ENCODE measurements at places on chromosomes 7 and 10.

DNA sequence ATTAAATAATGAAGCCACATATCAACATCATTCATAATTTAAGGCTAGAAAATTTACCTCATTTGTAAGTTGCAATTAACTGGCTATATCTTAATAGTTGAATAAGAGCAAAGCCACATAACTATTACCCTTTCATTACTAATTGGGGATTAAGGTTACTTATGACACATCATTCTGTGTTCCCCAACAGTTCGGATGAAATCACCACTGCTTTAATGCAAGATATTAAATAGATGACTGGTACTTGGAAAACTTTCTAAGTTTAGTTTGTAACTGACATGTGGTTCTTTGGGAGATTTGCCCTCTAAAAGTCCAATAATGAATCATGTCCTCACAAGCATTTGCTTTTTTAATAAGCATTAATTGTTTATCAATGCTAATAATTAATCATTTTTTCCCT is 109.1 kb downstream of the MTERF1 start:
- no peak for DNase-seq

DNA sequence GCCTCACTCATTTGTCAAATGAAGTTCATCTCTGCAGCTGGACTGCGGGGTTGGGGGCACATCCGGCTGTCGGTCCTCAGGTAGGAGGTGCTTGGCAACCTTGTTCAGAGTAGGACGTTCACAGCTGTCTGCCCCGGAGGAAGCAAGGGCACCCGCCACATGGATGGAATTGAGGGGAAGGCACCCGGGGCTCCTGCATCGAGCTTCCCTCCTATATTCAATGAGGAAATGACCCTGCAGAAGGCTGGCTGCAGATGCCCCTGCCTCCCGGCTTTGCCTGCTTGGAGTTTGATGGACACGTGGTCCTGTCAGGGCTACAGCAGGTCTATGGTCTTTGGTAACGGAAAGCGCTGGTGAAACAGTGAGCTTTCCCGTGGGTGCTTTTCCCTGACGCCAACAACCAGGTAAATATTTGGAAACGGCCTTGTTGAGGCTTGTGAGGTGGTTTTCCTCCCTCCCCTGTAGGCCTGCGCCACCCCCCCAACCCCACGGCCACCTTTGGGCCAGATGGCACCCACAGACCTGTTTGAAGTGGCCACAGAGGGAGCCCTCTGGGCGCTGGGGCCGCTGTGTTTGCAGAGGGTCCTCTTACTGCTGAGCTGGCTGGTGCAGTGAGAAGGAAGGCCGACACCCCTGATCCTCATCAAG is 32.9 kb downstream of the HTRA1 start:
- no peak for DNase-seq

DNA sequence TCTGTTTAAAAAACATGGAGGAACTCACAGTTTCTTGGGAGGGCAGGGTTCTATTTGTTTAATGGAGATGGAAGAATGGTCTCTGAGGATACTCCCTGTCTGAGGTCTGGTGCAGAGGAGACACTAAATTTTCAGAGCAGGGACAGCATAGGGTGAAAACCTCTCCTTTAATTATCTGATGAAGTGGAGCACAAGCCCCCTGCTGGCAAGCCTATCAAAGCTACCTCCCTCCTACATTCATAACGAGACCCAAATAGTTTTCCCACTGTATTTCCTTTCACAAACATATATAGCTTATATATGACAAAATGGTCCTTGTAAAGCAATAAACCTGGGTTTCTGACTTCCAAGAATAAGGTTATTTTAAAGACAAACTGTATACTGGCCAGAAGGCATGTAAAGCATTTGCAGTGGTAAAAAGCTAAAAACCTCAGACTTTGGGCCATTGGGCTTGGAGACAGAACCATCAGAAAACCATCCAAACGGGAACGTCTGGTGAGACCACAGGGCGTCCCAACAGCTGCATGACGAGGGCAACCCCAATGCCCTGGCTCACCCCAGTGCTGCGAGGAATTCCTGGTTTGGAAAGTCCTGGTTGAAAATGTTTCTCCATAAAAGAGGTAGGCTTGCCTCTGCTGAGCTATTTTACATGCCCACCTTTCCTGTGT is 201.3 kb downstream of the FANK1 start:
- DNase-seq, result no peak

DNA sequence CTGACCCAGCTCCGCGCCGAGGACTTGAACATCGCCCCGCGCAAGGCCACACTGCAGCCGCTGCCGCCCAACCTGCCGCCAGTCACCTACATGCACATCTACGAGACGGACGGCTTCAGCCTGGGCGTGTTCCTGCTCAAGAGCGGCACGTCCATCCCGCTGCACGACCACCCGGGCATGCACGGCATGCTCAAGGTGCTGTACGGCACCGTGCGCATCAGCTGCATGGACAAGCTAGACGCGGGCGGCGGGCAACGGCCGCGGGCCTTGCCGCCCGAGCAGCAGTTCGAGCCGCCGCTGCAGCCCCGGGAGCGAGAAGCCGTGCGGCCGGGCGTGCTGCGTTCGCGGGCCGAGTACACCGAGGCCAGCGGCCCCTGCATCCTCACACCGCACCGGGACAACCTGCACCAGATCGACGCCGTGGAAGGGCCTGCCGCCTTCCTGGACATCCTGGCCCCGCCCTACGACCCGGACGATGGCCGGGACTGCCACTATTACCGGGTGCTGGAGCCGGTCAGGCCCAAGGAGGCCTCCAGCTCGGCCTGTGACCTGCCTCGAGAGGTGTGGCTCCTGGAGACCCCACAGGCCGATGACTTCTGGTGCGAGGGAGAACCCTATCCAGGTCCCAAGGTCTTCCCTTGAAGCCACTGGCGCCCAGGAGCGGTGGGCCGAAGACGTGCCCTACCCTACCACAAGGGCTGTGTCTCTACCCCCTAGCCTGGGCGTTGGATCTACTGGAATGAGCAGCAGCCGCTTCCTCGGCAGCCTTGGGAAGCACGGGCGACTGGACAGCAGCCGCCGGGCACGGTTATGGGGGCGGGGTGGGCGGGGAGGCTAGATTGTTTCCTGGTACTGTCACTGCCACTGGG is 945 bp downstream of the ADO start:
- DNase-seq, result no peak

- DNase-seq, result no peak
Observed at GRCh38 chr10:71959526-71959925, 4.7 kb upstream of the CHST3 start.

Measured in CD8-positive, alpha-beta T cell (primary cell).